ENCODE measurements at places on chromosomes 5 and 9. TPM values are rescaled to one million over a fixed set of nuclear protein-coding genes. Genes with fewer than 3 reads are reported as not detected.

GRCh38 chr5:33035851-33036527 is 324.9 kb downstream of the NPR3 start:
- DNase-seq: no peak

DNA sequence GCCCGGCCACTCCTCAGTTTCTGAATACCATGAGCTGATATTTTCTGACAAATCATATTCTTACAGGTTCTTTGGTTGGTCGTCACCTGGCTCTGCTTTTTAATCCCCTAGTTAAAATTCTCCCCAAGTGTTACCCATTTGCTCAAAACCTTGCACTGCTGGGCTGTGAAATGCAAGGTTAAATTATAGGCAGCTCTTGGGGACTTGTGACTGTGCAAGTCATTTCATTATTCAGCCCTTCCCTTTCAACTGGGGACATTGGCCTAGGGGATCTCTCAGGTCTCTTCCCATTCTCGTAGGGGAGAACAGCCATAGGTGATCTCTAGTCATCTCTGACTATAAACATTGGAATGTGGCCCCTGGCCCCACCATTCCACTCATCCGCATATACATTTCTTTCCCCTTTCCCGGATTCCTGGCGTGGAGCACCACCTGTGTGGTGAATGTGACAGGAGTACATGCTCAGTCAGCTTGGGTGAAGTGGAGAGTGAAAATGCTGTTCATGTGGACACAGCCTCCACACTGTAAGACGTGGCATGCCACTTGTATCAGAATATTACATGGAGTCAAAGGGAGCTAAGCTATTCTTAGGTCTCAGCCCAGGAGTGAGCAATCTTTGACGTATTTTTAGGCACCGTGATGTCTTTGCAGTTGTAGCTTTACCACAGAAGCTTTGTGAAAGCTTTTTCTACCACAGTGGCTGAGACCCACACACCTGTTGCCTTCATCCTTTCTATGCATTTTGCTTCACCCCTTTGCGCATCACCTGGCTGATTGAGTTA is 386.7 kb downstream of the KDM4C start:
- DNase-seq: no peak

GRCh38 chr5:116494784-116495450 is 79.7 kb downstream of the SEMA6A start:
- DNase-seq: no peak

GRCh38 chr9:93224591-93224990 is 40.7 kb downstream of the WNK2 start:
- DNase-seq: no peak

DNA sequence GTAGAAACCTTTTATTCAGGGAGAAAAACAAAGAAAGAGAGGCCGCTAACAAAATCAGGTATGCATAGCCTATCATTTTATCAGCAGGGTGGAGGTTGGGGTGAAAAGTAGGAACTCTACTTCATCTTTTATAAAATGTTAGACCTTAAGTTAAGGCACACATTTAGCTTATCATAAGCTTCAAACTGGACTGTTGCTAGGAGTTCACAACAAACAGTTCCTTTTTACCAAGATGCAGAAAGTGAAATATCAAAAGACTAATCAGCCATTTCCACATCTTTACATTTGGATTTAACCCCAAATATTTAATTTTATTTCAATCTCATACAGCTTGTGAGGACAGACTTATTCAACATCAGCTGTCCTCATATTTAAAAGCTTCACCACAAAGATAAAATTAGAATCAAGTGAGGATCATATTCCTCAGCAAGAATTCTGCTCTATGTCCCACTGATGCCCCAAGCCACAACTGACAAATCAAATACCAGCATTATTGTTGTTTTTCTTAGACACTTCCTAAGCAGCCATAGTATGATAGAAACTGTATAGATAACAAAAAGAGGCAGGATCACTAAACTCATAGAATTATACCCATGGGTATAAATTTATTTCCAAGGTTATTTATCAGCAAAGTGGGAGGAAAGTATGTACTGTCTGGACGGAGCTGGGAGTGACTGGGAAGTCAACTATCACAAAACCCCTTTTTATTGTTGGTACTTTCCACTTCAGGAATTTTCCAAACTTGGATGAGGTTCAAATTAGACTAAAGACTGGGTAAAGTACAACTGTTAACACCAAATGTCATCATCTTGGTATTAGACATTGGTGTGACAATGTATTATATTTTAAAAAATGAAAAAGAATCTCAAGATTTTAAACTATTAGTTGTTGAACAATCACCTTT is 29.9 kb upstream of the MYOT start:
- no peak for DNase-seq

DNA sequence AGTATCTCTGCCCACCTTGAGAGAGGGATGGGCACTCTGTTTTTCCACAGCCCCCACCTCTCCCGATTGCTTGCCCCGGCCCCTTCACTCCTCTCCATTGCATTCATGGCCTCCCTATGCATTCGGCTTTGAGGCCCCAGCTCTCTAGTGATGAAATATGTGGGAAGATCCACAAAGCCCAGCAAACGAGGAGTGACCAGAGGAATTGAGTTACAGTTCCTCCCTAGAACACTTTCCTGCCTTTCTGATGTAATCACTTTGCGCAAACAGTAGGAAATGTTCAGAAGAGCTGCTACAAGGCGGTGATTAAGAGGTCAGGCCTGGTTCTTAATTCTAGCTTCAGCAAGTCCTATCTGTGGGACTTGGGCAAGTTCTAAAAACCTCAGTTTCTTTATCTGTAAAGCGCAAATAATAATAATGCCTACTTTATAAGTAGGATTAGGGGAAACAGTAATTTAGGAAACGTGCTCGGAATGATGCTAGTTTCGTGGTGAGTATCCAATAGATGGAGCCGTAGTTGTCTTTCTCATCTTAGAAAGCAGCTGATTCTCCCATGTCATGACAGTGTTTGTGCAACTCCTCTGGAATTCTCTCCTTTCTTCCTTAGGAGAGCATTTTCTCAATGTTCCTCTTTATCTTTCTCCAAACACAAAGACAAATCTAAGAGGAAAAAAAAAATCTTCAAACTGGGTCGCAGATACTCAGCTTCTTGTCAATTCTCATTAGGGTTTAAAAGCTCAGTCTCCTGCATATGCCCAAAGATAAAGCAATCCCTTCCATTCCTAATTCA is 99.5 kb upstream of the MSX2 start:
- no peak for DNase-seq

The FBXW11 gene
- 49.2 TPM for total RNA-seq

- DNase-seq: no peak
Observed at GRCh38 chr9:130183133-130183762, 11.0 kb downstream of the NCS1 start.

DNA sequence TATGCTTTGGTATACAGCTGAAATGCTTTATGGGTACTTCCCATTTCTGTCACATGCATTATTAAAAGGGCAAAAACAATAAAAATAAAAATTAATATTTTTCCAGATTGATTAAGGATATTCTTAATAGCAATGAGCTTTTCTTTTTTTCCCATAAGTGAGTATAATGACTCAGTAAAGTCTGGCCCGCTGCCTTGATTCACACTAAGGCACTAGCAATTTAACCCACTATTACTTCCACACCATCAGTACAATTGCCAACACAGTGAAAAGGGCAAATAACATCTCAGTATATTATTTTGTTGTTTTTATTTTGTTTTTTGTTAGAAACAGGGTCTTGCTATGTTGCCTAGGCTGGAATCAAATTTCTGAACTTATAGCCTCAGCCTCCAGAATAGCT is 150.1 kb downstream of the RNF180 start:
- DNase-seq: no peak

GRCh38 chr5:37316027-37316426 is 54.9 kb downstream of the NUP155 start:
- DNase-seq: no peak

Data from tibial nerve (tissue), 4 donors.